NCI-H2171 treated with DMSO at 0.1 percent for 48 hours (cell line): ENCODE measurements at places on chromosomes 16 and 17.
A peak's percentile ranks its signal among the peaks of the same experiment; 100 is the strongest.

GRCh38 chr16:80778703-80779102 is 25.7 kb downstream of the CDYL2 start:
- DNase-seq = no peak

GRCh38 chr17:78669975-78670518 is 92.9 kb upstream of the DNAH17 start:
- no peak for DNase-seq

DNA sequence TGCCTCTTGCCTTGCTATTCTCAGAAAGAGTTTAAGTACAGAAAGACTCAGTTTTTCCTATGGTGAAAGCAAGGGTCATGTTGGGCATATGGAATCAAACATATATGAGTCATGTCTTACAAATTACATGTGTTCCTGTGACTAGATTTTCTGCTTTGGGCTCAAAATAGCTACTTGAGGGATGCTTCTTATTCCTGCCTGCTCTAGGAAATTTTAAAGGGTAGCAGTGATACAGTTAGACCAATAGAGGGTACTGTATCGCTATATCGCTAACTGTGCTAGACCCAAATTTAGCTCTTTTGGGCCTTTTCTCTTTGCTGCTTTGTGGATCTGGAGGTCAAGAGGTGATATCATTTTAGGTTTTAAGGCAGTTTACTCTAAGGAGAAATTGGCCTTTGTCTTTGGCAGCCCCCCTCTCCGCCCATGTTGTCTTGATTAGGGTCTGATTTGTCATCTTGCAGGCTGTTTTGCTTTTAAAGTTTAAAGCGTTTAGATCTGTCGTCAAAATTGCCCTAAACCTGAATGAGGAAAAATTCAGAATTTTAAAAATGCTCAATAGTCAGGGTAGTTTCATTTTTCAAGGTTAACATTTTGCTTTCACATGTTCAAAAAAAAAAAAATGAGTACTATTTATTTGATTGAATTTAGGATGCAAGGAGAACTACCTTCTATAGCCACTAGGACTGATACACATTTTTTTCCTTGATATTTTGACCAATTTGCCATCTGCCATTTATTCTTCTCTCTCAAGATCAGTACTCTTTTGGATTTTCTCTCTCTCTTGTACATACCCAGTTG is 8.8 kb downstream of the NFATC3 start:
- peak; percentile 10 for DNase-seq

GRCh38 chr16:51773071-51773890 is 622.2 kb upstream of the SALL1 start:
- no peak for DNase-seq

GRCh38 chr17:49861150-49861884 is 13.4 kb upstream of the TAC4 start:
- DNase-seq = peak; percentile 44

- peak; percentile 94 for DNase-seq
These were observed 2.0 kb downstream of the RRAD start for GRCh38 chr16:66923247-66923731.

DNA sequence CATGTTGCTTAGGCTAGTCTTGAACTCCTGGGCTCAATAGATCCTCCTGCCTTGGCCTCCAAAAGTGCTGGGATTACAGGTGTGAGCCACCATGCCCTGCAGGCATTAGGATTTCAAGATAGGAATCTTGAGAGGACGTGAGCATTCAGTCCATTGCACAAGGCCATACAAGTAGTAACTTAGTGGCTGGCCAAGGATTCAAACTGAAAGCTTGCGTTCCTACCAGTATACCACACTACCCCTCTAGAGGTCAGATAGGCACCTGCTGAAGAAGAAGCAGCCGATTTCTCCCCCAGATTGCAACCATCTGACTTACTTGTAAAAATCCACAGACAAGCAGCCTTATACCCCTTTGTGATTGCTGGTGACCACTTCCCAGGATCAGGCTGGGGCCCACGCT is 80.9 kb downstream of the CACNG3 start:
- no peak for DNase-seq

DNA sequence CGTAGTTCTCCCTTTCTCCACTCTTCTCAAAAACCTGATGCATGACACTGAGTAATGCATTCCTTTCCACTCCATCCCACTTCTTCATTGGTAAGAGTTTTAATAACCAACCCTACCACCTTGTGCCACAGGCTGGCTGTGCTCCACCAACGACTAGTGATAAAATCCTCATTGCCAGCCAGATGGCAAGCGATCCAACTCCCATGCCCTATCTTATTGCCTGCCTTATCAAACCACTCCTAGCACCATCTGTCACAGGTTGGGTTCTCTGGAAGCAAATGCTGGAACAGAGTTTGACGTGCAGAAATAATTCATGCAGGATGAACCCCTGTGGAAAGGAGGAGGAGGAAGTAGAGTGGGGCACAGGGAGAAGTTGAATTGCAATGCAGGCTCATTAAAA is 99.5 kb downstream of the CHD9NB start:
- DNase-seq = peak; percentile 97

DNA sequence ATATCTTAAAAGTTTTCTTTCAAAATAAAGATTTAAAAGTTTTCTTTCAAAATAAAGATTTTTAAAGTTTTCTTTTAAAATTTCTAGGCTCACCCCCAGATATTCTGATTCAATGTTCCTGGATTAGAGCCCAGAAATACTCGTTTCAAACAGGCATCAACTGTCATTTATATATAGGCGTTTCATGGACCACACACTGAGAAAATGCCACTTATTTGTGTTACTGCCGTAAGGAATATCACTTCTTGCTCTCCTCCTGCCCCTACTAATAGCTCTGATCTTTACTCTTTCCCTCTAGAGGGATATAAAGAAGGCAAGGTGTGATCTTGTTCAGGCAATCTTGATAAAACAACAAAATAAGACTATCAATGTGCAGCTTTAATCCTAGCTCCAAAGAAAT is 1324.1 kb downstream of the CDH8 start:
- DNase-seq = no peak

DNA sequence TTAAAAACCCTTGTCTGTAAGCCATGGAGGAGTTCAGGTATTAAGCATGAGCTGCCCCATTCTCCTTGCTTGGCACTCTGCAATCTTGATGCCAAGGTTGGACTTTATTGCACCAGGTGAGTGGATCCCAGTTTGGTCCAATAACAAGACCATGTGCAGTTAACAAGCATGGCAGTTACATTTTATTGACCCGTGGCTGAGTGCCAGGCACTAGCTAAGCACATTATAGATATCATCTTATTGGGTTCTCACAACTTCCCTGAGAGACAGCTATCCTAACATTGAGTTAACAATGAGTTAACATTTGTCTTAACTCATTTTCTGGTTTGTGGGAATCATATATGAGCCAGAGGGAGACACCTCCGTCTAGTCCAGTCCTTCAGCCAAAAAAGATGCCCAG is 21.8 kb downstream of the LYRM9 start:
- DNase-seq = no peak

DNA sequence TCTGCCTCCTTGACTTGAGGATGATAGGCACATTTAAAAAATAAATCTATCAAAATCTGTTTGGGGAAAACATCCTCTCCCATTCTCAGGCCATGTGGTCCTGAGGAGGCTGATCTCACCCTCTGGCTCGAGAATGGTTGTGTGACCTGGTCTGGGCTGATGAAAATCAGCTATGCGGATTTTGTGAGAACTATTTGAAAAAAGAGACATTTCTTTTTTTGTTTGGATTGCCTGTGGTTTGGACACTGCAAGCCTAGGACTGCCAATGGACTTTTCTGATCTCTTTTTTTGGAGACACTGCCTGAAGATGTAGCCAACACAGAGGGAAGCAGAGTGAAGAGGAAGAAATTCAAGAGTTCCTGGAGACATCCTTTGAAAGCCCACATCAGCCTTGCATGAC is 145.9 kb downstream of the HS3ST3B1 start:
- DNase-seq = no peak

DNA sequence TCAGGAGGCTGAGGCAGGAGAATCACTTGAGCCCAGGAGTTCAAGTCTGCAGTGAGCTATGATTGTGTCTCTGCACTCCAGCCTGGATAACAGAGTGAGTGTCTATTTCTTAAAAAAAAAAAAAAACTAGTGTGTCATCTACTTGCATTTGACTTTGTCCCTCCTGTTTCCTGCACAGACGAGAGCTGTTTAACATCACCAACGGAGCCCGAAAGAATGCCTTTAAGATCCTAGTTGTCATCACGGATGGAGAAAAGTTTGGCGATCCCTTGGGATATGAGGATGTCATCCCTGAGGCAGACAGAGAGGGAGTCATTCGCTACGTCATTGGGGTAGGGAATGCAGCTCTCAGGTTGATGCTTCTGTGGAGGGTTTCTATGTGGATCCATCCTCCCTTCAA is 13.4 kb downstream of the ITGAM start:
- no peak for DNase-seq
